ENCODE measurements at places on chromosomes 3 and 15. TPM values are rescaled to one million over a fixed set of nuclear protein-coding genes. Genes with fewer than 3 reads are reported as not detected.

- DNase-seq = no peak
Observed at GRCh38 chr3:190546881-190547510, 33.1 kb downstream of the IL1RAP start.

- no peak for DNase-seq
Observed at GRCh38 chr3:58260261-58260731, 22.7 kb downstream of the ABHD6 start.

DNA sequence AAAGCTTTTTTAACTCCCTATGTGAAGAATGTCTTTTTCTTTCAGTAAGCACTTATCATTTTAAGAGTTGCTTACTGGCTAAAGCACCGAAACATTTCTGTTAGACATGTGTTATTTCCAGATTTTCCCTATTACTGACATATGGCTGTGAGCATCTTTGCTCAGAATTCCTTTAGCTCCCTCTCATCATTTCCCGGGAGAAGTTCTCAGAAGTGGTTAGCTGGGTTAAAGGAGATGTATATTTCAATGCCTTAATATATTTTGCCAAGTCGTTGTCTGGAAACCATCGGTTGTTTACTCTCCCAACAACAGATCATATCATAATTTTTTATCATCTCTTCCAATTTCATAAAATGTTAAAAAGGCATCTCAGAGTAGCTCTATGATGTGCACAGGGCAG lies 396.5 kb downstream of the OCA2 start:
- no peak for DNase-seq

DNA sequence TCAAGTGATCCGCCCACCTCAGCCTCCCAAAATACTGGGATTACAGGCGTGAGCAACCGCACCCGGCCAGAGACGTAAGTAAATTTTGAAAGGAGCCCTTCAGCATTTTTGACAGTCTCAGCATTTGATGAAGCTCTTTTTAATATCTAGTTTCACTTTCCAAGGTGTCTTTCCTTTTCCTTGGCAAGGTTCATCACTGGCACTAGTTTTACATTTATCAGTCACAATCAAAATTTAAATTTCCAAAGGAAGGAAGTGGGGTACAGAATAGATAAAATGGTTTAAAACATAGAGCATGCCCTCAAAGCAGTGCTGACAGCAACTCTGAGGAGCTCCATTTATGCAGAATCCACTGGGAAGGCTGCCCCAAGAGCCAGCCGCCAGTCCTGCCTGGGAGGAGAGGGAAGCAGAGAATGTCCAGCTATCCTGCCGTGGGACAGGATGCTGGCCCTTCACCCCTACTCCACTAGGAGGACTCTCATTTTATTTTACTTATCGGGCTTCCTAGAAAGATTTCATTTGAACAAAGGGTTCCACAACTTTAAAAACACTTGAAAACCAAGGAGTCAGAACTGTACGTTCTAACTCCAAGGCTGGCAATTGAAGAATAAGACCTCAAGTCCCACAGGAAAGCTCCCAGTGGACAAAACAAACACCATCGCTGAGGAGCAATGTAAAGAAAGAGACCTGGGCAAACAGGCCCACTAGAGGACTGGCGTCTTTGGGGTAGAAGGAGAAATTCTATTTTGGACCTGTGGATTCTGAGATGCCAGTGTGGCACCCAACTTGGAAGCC lies 9.9 kb downstream of the SFMBT1 start:
- DNase-seq = no peak

- DNase-seq = no peak
Observed at GRCh38 chr3:107833722-107834416, 257.0 kb downstream of the CD47 start.

- no peak for DNase-seq
Observed at GRCh38 chr3:189822726-189823125, 191.5 kb downstream of the TP63 start.

The SAMD7 gene
- total RNA-seq = not detected

The CASR gene
- total RNA-seq = not detected

The CFAP92 gene
- total RNA-seq = 2.0 TPM

The NRG4 gene
- 2.2 TPM for total RNA-seq

Measured in lower lobe of right lung (tissue), 2 donors.